Esophagus squamous epithelium (tissue), 5 donors: ENCODE measurements at places on chromosomes 2 and 18. TPM values are rescaled to one million over a fixed set of nuclear protein-coding genes. Genes with fewer than 3 reads are reported as not detected.

The ITGB6 gene
- total RNA-seq, result 25.3 TPM

The PAX3 gene
- total RNA-seq, result not detected

The ALPG gene
- not detected for total RNA-seq

The CCDC85A gene
- total RNA-seq, result 0.42 TPM

The SCN3A gene
- 0.08 TPM for total RNA-seq

The FAM124B gene
- total RNA-seq, result 2.7 TPM

The ACOXL gene
- total RNA-seq, result not detected

The CFC1 gene
- not detected for total RNA-seq

The LINC00305 gene
- total RNA-seq, result not detected

The STRADB gene
- total RNA-seq, result 12.6 TPM

The GREB1 gene
- total RNA-seq, result 0.94 TPM

The ACADL gene
- total RNA-seq, result 1.3 TPM

The TEKT4 gene
- not detected for total RNA-seq

The KCNS3 gene
- total RNA-seq, result 8.6 TPM

The IHH gene
- not detected for total RNA-seq

The GPR39 gene
- total RNA-seq, result 1.1 TPM

The GRHL1 gene
- total RNA-seq, result 112 TPM

The UGT1A4 gene
- total RNA-seq, result 3.8 TPM

The TCF23 gene
- not detected for total RNA-seq

The RAMP1 gene
- total RNA-seq, result 0.76 TPM

The EFEMP1 gene
- 62.8 TPM for total RNA-seq

The IL1A gene
- 3.3 TPM for total RNA-seq

The SPHKAP gene
- not detected for total RNA-seq

The DNAJC5G gene
- not detected for total RNA-seq

The ACMSD gene
- not detected for total RNA-seq

The PROC gene
- not detected for total RNA-seq

The SNORC gene
- 0.56 TPM for total RNA-seq

The MRO gene
- total RNA-seq, result 0.82 TPM

The PPP1R1C gene
- 1.1 TPM for total RNA-seq

The FAM110C gene
- 41.7 TPM for total RNA-seq

The SRSF7 gene
- 127 TPM for total RNA-seq

The CAPN14 gene
- 316 TPM for total RNA-seq

The SALL3 gene
- not detected for total RNA-seq

The GAL3ST2 gene
- total RNA-seq, result not detected

The LGALSL gene
- 16.4 TPM for total RNA-seq

The TEX44 gene
- not detected for total RNA-seq

The LCT gene
- not detected for total RNA-seq

The CCDC102B gene
- total RNA-seq, result 3.4 TPM

The CFAP65 gene
- total RNA-seq, result not detected

The ZNF396 gene
- 0.11 TPM for total RNA-seq

The ARHGEF33 gene
- 0.49 TPM for total RNA-seq

The KYNU gene
- total RNA-seq, result 2.3 TPM

The TAF4B gene
- 6.3 TPM for total RNA-seq

The SEMA4C gene
- total RNA-seq, result 16.6 TPM

The KLHL41 gene
- total RNA-seq, result 0.76 TPM

The CACNB4 gene
- total RNA-seq, result 11.1 TPM

The MOGAT1 gene
- total RNA-seq, result not detected

The KLHL30 gene
- total RNA-seq, result 0.38 TPM

The MREG gene
- total RNA-seq, result 71.2 TPM

The ANKRD30BL gene
- total RNA-seq, result not detected

The GALNT5 gene
- 6.7 TPM for total RNA-seq

The MC2R gene
- total RNA-seq, result not detected
